ENCODE measurements at places on chromosomes 6 and 20.

GRCh38 chr6:166166314-166167257, 1.1 kb downstream of the TBXT start:
- H3K27me3 ChIP-seq: peaks cover 58% of the 10 kb centered on the region
- no peak overlapping the region for H3K4me3 ChIP-seq
- DNase-seq: no peak
- peaks cover 3% of the 10 kb centered on the region for H3K36me3 ChIP-seq
- H3K4me1 ChIP-seq: peaks cover 5% of the 10 kb centered on the region

- H3K27me3 ChIP-seq: no peaks in the 10 kb centered on the region
- no peak overlapping the region for H3K27ac ChIP-seq
- H3K4me1 ChIP-seq: no peaks in the 10 kb centered on the region
- DNase-seq: no peak
- no peak overlapping the region for H3K4me3 ChIP-seq
- no peaks in the 10 kb centered on the region for H3K36me3 ChIP-seq
Measured at GRCh38 chr6:160810238-160810637, 108.2 kb downstream of the PLG start.

DNA sequence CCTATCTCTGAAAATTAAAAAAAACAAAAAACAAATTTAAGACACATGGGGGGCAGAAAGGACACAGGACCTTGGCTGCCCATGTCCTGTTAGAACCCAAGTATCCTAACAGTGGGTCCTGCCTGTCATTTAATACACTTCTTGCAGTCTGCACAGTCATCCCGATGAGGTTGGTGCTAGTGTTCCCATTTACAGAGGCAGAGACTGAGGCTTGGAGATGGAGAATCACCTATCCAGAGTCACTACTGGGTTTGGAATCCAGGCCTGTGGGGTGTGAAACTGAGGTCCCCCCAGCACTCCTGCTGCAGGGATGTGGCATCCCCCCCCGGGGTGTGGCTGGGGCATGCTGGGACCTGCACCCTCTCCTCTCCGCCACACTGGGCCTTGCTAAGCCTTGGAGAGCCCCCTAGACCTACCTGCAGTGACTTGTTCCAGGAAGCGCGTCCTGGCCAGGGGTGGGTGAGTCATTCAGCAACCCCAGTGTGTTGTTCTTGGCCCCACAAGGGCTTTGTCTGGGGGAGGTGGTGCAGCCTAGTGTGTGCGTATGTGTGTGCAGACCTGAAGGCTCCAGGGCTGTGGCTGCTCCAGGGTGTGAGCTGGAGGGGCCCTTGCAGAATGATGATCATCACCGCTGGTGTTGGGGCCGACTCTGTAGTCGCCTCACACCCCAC, 49.7 kb downstream of the BCAS4 start:
- H3K36me3 ChIP-seq: no peaks in the 10 kb centered on the region
- no peak overlapping the region for H3K27ac ChIP-seq
- no peaks in the 10 kb centered on the region for H3K27me3 ChIP-seq
- DNase-seq: peak; percentile 18
- H3K4me3 ChIP-seq: no peak overlapping the region

DNA sequence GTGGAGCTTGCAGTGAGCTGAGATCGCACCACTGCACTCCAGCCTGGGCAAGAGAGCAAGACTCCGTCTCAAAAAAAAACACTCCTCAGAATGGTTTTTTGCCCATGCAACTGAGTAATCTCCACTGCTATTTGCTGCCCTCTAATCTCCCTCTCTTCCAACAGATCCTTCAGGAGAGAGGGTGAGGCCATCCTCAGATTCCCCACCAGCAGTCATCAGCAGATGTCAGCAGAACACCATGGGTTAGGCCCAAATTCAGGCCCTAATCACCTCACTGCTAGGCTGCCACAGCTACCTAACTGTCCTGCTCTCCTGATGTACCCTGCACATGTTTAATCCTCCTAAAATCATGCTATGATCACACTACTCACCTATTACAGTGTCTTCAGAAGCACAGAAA, 63.2 kb upstream of the BEND6 start:
- H3K27ac ChIP-seq: no peak overlapping the region
- H3K4me1 ChIP-seq: peaks cover 18% of the 10 kb centered on the region
- no peak for DNase-seq
- H3K36me3 ChIP-seq: no peaks in the 10 kb centered on the region
- no peak overlapping the region for H3K4me3 ChIP-seq
- H3K27me3 ChIP-seq: peaks cover 5% of the 10 kb centered on the region

GRCh38 chr6:85464722-85465150, 14.9 kb downstream of the NT5E start:
- no peaks in the 10 kb centered on the region for H3K27me3 ChIP-seq
- H3K4me3 ChIP-seq: peak overlapping the region; percentile 50

Measured in activated T-helper 2 cell treated with anti-CD3 and anti-CD28 coated beads, Interferon-gamma antibody, Interleukin-2, Interleukin-4, amounts not matched to agents 10 μg/mL and 5 μg/mL and 100 μg/mL, durations not matched to agents 14 hours and 24 hours and 36 hours (primary cell).